ENCODE measurements at places on chromosomes 6 and 20.

GRCh38 chr6:145963216-145964068 lies 716 bp downstream of the SHPRH start:
- no peak for DNase-seq

- DNase-seq, result no peak
Measured at GRCh38 chr6:155001482-155001881, 6.4 kb downstream of the TIAM2 start.

DNA sequence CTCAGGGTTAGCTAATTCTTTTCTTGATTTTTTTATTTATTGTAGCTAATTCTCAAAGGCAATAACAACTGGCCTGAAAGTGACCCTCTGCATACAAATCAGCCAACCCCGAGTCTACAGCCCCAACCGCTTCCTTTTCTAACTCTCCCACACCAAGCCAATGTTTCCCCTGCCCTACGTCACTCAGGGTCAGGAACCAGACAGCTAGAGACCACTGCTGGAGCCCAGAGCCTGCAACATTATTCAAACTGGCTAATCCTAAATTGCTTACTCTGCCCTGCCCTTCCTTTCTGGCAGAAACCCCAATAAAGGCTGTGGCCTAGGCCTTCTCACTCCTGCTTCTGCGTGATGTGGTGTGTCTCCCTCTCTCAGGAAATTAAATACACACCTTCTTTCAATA lies 320.7 kb downstream of the CBLN4 start:
- DNase-seq, result no peak

- DNase-seq, result no peak
Measured at GRCh38 chr20:5969348-5969935, 19.0 kb downstream of the MCM8 start.

DNA sequence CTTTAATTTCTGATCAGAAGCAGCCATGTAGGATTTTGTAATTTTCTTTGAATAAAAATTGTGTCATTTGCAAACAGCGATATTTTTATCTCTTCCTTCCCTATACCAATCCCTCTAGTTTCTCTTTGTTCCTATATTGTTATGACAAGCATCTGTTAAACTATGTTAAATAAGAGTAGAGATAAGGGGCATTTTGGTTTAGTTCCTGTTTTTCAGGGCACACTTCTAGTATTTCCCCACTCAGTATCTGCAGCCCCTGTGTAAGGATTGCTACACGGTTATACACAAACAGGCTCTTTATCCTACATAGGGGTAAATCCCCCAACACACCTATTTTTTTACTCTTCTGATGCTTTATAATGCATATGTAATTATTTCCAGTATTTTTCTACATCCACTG lies 42.1 kb downstream of the TRERF1 start:
- no peak for DNase-seq

DNA sequence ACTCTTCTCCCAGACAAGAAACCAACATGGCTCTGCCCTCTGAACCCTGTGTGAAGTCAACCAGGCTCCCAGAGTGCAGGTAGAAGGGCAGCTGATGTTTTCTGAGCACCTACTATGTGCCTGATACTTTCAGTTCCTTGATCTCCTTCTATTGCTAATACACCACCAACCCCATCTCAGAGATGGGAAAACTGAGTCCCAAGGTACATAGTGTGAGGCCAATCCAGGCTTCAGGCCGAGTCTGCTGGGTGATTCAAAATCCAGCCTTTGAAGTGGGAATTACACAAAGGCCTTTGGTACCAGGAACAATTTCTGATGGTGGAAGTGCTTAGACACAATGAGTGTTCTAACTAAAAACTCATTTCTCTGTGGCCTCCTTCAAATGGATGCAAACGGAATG lies 96.3 kb downstream of the NFATC2 start:
- no peak for DNase-seq

- DNase-seq, result no peak
Measured at GRCh38 chr20:57570920-57571319, 10.0 kb downstream of the PCK1 start.

- no peak for DNase-seq
Measured at GRCh38 chr6:100176311-100176950, 182.4 kb upstream of the MCHR2 start.

DNA sequence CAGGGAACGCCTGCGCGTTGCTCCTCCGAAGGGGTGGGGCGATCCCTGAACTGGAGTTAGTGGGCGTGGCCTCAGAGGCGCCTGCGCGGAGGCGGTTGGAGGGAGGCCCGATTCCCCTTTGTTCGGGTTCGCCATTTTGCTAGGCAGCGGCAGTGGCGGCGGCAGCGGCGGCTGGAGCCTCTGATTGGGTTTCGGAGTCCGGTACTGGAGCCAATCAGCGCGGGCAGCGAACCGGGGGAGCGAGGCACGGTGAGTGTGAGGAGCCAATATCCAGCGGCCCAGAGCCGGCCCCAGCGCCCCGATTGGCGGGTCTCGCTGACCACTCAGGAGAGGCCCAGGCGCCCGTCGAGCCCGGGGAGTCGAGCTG lies at the start of gene NFYA:
NFYA (plus strand) TSS at position 139 of the 367 bp plus-strand sequence. CDS start 6,116 bp downstream, outside the sequence.
- no peak for DNase-seq

DNA sequence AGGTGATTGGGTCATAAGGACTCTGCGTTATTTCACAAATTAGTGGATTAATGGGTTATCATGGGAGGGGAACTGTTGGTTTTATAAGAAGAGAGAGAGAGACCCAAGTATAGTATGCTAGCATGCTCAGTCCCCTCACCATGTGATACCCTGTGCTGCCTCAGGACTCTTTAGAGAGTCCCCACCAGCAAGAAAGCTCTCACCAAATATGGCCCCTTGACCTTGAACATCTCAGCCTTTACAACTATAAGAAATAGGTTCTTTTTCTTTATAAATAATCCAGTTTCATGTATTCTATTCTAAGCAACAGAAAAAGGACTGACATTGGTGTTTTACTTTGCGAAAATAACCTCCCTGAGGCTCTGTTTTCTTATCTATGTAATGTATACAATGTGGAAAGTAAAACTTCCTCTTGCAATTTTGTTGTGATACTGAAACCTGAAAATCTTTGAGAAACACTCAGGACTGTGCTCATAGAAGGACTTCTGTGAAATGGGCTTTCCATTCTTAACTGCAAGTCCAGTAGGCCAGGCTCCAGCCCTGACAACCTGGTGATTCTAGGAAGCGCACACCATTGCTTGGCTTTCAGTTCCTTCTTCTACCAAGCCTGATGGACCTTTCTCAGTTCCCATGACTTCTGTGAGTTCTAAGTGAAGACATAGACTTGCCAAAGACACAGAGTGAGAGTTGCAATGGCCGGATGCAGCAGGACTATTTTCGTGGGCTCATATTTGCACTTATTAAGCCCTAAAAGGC lies 21.9 kb downstream of the SIRPD start:
- no peak for DNase-seq

Measured in activated CD4-positive, alpha-beta T cell treated with anti-CD3 and anti-CD28 coated beads for 1 hour (primary cell).